ENCODE measurements at places on chromosomes 1 and 21. TPM values are rescaled to one million over a fixed set of nuclear protein-coding genes. Genes with fewer than 3 reads are reported as not detected.

Gene IKBKE
- total RNA-seq = 23.9 TPM

Gene IGSF9
- 7.7 TPM for total RNA-seq

Gene ATP1A1
- 89.5 TPM for total RNA-seq

Gene AGMAT
- total RNA-seq = not detected

Gene CELA2A
- not detected for total RNA-seq

Gene TMCO4
- 33.8 TPM for total RNA-seq

Gene C1QTNF12
- 0.79 TPM for total RNA-seq

Gene KRTAP21-3
- total RNA-seq = not detected

Gene RBP7
- total RNA-seq = 4.6 TPM

Gene S100A8
- total RNA-seq = not detected

Gene PDE4B
- not detected for total RNA-seq

Gene ADORA1
- total RNA-seq = 0.87 TPM

Gene MACF1
- total RNA-seq = 92.3 TPM

Gene KIF26B
- total RNA-seq = 1.4 TPM

Gene TP73
- 0.39 TPM for total RNA-seq

Gene WNT2B
- 3.6 TPM for total RNA-seq

Gene ARTN
- not detected for total RNA-seq

Gene KIF14
- 2.9 TPM for total RNA-seq

Gene TOR1AIP2
- total RNA-seq = 151 TPM

Gene ACKR1
- not detected for total RNA-seq

Gene OR2L13
- not detected for total RNA-seq

Gene EIF4G3
- total RNA-seq = 35.7 TPM

Gene SPRR2D
- not detected for total RNA-seq

Gene SLC45A3
- 0.65 TPM for total RNA-seq

Gene ETNK2
- 144 TPM for total RNA-seq

Gene C1orf94
- total RNA-seq = not detected

Gene TRIM62
- total RNA-seq = 2.8 TPM

Gene FAM163A
- not detected for total RNA-seq

Gene STX12
- total RNA-seq = 58.2 TPM

Gene LCE2C
- not detected for total RNA-seq

Gene LCA5L
- total RNA-seq = 2.0 TPM

Gene AMY1C
- total RNA-seq = not detected

Gene DNM3
- total RNA-seq = 2.0 TPM

Gene SGIP1
- total RNA-seq = 0.11 TPM

Gene OXCT2
- 0.79 TPM for total RNA-seq

Gene MRTO4
- total RNA-seq = 17.2 TPM

Gene CR1
- total RNA-seq = not detected

Gene GOLT1A
- total RNA-seq = not detected

Gene HHAT
- 13.3 TPM for total RNA-seq

Gene HIVEP3
- 0.43 TPM for total RNA-seq

Gene KCNH1
- total RNA-seq = under 0.01 TPM

Gene ARHGAP29
- 89.1 TPM for total RNA-seq

Gene POGK
- total RNA-seq = 32.6 TPM

Gene FRRS1
- 10.1 TPM for total RNA-seq

Gene SPATA21
- total RNA-seq = not detected

Gene LCE1A
- not detected for total RNA-seq

Gene SLC35A3
- total RNA-seq = 28.3 TPM

Gene LRRC53
- total RNA-seq = not detected

Gene ADAMTS1
- 57.5 TPM for total RNA-seq

Gene PTPN22
- not detected for total RNA-seq

Gene DMBX1
- not detected for total RNA-seq

Gene REG4
- total RNA-seq = not detected

Gene UTP25
- total RNA-seq = 6.3 TPM

Gene KAZN
- 11.8 TPM for total RNA-seq

Gene PKP1
- total RNA-seq = 48.3 TPM

Gene FCRLB
- 1.1 TPM for total RNA-seq

Gene TMEM63A
- total RNA-seq = 1.2 TPM

Gene LRRIQ3
- 2.0 TPM for total RNA-seq

Measured in placental epithelial cell (primary cell).